ENCODE measurements at places on chromosomes 3 and 15.

DNA sequence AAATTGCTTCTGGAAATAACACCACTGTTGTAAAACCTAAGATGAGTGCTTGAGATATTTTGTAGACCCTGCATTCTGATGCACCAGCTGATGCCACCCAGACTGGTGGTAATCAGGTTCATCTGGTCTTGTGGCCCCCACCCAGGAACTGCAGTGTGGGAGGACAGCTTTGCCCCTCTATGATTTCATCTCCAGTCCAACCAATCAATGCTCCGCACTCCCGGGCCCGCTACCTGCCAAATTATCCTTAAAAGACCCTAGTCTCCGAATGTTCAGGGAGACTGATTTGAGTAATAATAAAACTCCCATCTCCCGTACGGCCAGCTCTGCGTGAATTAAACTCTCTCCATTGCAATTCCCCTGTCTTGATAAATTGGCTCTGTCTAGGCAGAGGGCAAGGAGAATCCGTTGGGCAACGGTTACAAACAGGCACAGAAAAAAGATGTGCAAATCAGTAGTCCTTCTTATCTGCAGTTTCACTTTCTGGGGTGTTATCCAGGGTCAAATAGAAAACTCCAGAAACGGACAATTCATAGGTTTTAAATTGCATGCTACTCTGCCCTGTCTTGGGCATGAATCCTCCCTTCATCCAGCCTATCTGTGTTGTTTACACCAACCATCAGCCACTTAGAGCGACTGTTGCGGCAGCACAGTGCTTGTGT lies 29.2 kb upstream of the TRPM1 start:
- no peak for DNase-seq

DNA sequence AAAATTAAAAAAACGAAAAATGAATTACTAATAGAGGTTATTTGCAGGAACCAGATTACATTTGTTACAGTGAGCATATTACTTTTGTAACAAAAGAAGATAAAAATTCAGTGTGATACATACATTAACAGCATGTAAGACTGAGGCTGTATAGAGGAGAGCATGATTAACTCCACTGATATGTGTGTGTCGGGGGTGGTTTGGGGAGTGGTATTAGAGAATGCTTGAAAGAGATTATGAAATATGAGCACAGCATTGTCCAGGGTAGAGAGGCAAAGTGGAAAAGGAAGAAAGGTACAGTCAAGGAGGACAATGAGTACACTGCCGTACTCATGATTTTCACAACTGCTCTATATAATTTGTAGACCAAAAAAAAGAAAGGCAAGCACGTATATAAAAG lies 62.9 kb upstream of the LRRFIP2 start:
- no peak for DNase-seq

- peak; percentile 68 for DNase-seq
Measured at GRCh38 chr15:94206463-94207167, 24.7 kb upstream of the MCTP2 start.

GRCh38 chr15:29880341-29880740 lies 58.1 kb upstream of the TJP1 start:
- DNase-seq, result no peak

DNA sequence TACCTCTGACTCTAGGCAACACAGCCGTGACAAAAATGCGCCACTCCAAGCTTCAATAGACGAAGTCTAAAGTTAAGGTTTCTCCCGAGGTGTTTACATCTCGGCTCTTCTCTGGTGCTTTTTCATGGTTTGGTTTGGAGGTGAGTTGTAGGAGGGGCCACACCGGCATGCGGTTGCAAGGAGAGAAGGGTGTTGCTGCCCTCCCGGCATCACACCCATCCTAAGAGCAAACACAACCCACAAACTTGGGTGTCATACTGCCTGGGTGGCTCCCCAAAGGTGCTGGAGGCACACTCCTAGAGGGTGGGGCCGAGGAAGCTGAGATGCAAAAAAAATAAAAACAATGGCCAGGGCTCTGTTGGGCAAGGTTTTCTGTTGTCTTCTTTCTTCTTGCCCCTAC lies 225.2 kb upstream of the ICE2 start:
- no peak for DNase-seq

DNA sequence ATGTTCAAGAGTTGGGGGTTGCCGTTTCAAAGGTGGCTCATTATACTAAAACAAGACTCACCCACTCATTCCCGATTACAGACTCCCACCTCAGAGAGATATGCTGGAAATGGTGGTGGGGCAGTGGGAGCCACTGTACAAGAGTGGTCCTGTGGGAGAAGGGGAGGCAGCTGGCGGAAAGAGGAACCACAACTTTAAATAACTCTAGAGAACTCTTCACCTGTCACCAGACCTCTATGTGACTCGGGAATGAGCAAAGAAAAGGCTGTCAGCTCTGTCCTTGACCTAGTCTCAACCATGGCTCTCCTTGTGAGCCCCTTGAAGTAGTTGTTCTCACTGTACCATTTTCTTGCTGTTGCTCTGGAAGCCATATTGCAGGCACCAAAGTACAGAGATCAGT lies 293.8 kb downstream of the CHST2 start:
- no peak for DNase-seq

GRCh38 chr3:190621927-190622326 lies 108.0 kb downstream of the IL1RAP start:
- no peak for DNase-seq

DNA sequence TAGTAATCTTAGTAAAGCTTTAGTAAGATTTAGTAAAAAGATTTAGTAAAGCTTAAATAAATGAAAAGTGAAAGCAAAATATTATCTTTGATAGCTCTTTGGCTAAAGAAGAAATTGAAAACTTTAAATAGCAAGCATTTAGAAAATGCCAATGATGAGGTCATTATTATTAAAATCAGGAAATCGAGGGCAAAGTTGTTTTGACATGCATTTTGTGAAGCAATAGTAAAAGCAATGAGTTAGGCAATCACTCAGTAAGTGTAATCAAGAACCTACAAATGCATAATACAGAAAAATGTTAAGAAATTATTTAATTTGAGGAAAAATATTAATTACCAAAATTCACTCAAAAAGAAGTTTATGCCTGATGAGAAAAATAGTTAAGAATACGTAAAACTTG lies 280.3 kb upstream of the MME start:
- DNase-seq, result peak; percentile 73

DNA sequence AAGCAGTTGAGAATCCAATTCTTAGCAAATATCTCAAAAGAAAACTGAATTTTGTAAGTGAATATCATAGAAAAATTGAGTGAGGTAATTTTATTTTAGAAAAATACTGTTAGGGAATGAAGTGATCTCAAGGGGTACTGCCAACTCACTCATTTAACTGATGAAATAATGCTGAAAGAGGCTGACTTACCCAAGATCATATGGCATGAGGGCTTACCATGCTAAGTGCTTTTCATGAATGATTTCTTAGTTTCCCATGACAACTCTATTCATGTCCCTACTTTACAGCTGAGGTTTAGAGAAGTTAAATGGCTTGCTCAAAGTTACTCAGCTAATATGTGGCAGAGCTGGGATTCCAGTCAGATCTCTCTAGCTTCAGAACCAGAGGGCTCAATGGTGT lies 30.6 kb downstream of the CCDC14 start:
- DNase-seq, result peak; percentile 40

DNA sequence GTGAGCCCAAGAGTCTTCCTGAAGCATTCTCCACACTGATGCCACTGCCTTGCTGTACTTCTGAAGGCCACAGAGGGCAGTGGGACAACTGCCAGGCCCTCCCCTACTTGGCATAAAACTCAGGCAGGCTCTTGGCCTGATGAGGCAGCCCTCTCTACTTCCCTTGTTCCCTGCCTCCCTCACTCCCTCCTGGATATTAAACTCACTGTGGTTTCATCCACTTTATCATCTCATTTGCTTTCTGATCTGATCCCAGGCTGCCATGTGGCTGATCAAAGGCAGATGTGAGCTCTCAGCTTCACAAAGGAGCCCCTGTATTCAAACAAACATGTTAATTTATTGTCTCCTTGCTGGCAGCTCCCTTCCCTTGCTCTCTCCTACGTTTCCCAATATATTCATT lies 533.5 kb downstream of the IGSF11 start:
- peak; percentile 16 for DNase-seq

- no peak for DNase-seq
Measured at GRCh38 chr15:82649226-82649999, 2.2 kb upstream of the CPEB1 start.

- DNase-seq, result peak; percentile 58
Measured at GRCh38 chr3:178454726-178455125, 81.5 kb upstream of the KCNMB2 start.

DNA sequence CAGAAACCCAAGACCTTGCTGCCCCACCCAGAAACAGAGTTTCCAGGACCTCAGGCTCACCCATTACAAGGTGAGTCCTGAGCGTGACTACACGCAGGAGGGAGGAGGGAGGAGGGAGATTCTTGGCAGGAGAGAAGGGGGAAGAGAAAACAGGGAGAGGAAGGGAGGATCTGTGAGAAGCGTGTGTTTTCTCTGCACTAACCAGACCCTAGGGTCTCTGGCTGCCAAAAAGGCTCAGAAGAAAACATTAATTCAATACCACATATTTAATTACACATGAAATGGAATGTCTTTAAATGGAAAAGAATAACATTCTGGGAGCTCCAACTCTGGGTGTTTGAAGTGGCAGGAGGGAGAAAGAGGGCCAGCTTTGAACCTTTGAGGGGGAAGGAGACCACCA lies 309.0 kb downstream of the NTRK3 start:
- DNase-seq, result no peak

DNA sequence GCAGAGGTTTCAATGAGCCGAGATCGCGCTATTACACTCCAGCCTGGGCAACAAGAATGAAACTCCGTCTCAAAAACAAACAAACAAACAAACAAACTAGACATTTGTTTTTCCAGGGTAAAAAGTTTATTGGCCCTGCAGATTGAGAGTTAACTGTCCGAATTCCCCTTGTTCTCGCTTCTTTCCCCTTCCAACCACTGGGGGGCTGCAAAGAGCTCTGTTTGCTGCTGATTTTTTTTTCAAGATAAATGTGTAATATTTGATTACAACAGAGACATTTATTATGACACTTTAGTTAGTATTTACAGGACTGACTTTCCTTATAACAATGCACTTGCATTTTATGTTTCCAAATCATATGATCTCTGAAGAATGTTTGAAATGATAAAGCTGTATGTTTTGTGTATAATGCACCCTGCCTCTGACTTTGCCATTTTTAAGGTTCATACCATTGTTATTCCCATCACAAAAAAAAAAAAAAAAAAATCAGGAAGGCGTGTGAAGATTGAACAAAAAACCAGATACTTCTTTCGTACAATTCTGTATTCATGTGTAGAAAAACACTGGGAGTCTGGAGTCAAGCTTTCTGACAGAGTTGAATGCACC lies 2.8 kb downstream of the CLSTN2 start:
- DNase-seq, result peak; percentile 59

GRCh38 chr3:146337991-146338390 lies 87.1 kb upstream of the PLSCR4 start:
- no peak for DNase-seq

DNA sequence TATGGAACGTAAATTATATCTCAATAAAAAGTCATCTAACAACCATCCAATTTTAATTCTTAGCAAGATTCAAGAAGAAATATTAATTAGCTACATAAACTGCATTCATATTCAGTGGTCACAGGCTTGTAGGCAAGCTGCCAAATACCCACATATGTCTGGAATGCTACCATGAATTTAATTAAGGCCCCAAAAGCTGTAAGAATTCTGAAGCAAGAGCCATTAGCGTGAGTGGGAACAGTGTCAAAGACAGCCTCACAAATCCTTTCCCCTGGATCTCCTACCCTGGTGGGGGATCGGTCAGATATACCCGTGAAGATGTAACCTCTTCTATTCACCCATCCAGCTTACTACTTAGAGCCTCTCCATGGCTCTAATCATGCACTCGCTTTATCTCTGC lies 40.0 kb downstream of the ATG7 start:
- DNase-seq, result no peak

DNA sequence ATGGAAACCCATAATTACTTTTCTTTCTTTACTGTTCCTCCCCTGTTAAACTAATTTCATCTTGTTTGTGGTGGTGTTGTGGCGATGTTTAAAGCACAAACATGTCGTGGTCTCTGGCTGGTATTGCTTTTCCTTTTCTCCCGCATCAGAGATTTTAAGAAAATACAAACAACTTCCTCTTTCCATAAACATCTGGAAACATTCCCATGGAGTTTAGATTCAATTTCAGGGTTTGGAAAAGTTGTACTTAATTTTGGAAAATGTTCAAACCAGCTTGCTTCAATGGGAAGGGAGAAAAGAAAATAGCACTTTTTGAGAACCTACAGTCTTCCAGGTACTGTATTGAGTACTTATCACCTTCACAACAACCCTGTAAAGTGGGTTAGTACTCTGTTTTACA lies 30.4 kb downstream of the STARD9 start:
- no peak for DNase-seq

All from fibroblast of lung (primary cell).